Gastrocnemius medialis (tissue), 4 donors: ENCODE measurements at places on chromosomes 4 and X. TPM values are rescaled to one million over a fixed set of nuclear protein-coding genes. Genes with fewer than 3 reads are reported as not detected.

DNA sequence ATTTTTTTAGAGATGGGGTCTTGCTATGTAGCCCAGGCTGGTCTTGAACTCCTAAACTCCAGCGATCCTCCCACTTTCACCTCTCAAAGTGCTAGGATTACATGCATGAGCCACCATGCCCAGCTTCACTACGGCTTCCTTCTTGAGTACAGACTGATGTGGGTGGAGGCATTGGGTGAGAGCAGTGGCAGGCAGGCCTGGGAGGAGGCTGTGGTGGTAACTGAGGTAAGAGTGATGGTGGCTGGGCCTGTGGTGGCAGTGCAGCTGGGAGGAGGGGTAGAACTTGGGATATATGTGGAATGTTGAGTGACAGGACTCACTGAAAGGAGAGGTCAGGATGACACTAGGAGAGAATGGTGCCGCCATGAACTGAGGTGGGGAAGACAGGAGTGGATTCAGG lies 80.9 kb downstream of the MED28 start:
- no peak overlapping the region for H3K27ac ChIP-seq
- no peak overlapping the region for H3K4me3 ChIP-seq
- no peaks in the 10 kb centered on the region for H3K27me3 ChIP-seq
- no peaks in the 10 kb centered on the region for H3K4me1 ChIP-seq

TEC gene
- total RNA-seq, result 1.3 TPM

GRCh38 chrX:135403374-135403773 lies 18.4 kb upstream of the SMIM10L2A start:
- H3K4me3 ChIP-seq, result no peak overlapping the region
- H3K36me3 ChIP-seq, result no peaks in the 10 kb centered on the region
- H3K27ac ChIP-seq, result no peak overlapping the region
- DNase-seq, result no peak
- H3K4me1 ChIP-seq, result no peaks in the 10 kb centered on the region

DNA sequence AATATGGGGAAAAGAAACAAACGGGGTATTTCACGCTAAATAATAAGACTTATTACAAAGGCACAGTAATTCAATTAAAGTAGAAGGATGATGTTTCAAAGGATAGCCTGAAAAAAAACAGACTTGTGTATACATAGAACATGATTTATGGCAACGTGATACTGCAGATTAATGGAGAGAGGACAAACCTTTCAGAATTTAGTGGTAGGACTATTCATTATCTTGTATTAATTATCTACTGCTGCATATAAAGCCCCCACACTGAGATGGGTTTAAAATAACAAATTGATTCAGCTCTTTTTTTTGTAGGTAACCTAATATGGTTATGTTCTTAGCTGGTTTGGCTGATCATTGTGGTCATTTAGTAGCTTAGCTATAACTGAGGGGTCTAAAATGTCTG lies 1269.0 kb downstream of the FSTL5 start:
- H3K4me1 ChIP-seq, result no peaks in the 10 kb centered on the region
- no peak overlapping the region for H3K4me3 ChIP-seq
- no peaks in the 10 kb centered on the region for H3K36me3 ChIP-seq
- no peaks in the 10 kb centered on the region for H3K27me3 ChIP-seq

DNA sequence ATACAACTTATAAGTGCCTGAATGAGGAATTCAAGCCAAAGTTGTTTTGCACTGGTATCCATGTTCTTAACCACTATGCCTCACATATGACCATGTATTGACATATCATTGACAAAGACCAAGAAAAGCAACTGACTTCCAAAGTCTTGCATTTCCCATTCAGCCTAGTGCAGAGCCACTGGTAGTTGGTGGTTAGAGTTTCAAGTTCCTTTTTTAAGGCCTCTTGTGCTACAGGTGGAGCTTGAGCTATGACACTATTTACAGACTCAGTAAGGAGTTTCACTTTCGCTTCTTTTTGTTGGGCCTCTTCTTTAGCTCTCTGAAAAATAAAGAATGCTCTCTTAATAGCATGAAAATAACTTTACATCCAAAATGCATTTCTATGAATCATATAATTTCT lies 763.0 kb downstream of the DMD start:
- no peaks in the 10 kb centered on the region for H3K4me1 ChIP-seq
- no peaks in the 10 kb centered on the region for H3K36me3 ChIP-seq
- DNase-seq, result no peak
- no peak overlapping the region for H3K27ac ChIP-seq
- no peak overlapping the region for H3K4me3 ChIP-seq

MANBA gene
- 10.1 TPM for total RNA-seq

DNA sequence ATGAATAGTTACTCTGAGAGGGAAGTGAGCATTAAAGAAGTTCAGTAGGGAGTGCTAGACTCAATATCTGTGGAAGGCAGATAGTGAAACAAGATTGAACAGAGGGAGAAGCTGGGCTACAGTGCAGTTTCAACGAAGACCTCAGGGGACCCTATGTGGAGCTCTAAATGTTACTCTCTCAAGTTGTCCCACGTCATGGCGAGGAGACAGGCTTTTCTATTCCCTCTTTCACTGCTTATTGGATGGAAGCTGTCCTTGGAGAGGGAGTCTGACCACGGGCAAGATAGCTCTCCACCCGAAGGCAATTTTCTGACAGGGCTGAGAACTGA lies 42.3 kb upstream of the CCSER1 start:
- no peak overlapping the region for H3K4me3 ChIP-seq
- H3K27me3 ChIP-seq, result no peaks in the 10 kb centered on the region
- no peaks in the 10 kb centered on the region for H3K36me3 ChIP-seq
- DNase-seq, result no peak
- H3K4me1 ChIP-seq, result no peaks in the 10 kb centered on the region

- no peaks in the 10 kb centered on the region for H3K27me3 ChIP-seq
- peak; percentile 24 for DNase-seq
- H3K36me3 ChIP-seq, result no peaks in the 10 kb centered on the region
- peaks cover 17% of the 10 kb centered on the region for H3K4me1 ChIP-seq
Measured at GRCh38 chrX:40644821-40645358, 2.5 kb downstream of the CXorf38 start.

ATP2B3 gene
- not detected for total RNA-seq

DNA sequence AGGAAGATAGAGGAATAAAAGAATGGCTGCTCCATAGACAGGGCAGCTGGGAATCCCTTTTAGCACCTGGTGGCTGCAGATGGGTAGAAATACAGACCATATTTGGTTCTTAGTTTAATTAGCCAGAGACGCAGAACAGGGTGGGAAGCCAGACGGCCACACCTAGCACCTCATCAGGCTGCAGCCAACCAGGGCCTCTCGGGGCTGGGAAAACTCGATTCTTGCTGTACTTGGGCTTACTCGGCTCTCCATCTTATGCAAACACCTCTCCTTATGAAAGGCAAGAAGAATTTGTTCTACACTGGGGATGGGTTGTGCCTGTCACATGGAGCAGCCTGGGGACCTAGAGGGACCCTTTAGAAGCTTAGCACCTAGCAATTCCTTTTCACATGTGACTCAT lies 19.7 kb downstream of the IRAK1 start:
- no peak overlapping the region for H3K27ac ChIP-seq
- H3K36me3 ChIP-seq, result no peaks in the 10 kb centered on the region
- no peaks in the 10 kb centered on the region for H3K27me3 ChIP-seq
- no peak for DNase-seq

MORC4 gene
- 7.8 TPM for total RNA-seq

HPSE gene
- total RNA-seq, result 0.05 TPM

GRCh38 chr4:7792616-7793015 lies 147.0 kb downstream of the AFAP1 start:
- no peak overlapping the region for H3K27ac ChIP-seq
- DNase-seq, result no peak
- peaks cover 5% of the 10 kb centered on the region for H3K4me1 ChIP-seq
- no peaks in the 10 kb centered on the region for H3K27me3 ChIP-seq

MAGEB1 gene
- not detected for total RNA-seq

DNA sequence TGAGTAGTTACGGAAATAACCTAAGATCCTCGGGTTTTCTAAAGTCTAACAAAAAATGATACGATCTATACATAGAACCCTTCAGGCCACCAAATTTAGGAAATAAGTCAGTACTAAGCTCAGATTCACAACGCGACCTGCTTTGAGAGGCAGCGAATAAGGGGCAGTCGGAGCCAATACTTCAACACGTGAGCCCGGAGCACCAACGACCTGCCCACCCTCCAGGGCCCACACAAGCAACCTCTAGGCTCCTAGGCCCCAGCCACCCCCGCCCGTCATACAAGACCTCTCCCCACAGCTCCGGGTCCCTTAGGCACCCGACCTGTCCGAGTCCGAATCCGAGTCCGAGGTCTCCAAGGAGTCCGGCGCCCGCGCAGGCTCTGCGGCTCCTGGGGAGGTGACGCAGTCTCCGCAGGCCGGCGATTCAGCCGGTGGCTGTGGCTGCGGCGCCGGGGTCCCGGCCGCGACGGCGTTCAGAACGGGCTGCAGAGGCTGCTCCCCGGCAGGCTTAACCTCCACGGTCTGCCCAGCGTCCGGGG lies 580 bp downstream of the NAF1 start:
- DNase-seq, result peak; percentile 20
- H3K27me3 ChIP-seq, result no peaks in the 10 kb centered on the region
- peak overlapping the region; percentile 99 for H3K4me3 ChIP-seq
- peak overlapping the region; percentile 91 for H3K27ac ChIP-seq
- H3K4me1 ChIP-seq, result peaks cover 29% of the 10 kb centered on the region

- H3K36me3 ChIP-seq, result no peaks in the 10 kb centered on the region
- peaks cover 74% of the 10 kb centered on the region for H3K4me1 ChIP-seq
- H3K27me3 ChIP-seq, result no peaks in the 10 kb centered on the region
- H3K4me3 ChIP-seq, result peak overlapping the region; percentile 87
Measured at GRCh38 chr4:6986072-6986780, 56.9 kb upstream of the TADA2B start.

GAK gene
- total RNA-seq, result 48.3 TPM

DNA sequence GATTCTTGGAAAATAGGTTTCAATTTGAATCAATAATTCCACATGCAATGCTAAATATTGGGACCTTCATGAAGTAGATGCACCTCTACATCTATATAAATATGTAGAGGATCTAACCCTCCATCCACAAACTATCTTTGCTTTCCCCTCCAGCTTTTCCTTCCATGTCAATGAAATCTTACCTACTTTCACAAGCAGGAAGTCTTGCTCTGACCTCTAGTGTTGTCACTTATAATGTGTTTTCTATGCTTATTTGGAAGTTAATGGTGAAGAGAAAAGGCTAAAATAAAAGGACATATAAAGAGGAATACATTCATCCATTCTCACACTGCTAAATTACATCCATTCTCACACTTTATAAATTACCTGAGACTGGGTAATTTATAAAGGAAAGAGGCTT lies 472.7 kb upstream of the DIAPH2 start:
- no peak for DNase-seq
- no peaks in the 10 kb centered on the region for H3K27me3 ChIP-seq
- H3K4me3 ChIP-seq, result no peak overlapping the region

S100P gene
- 1.2 TPM for total RNA-seq

DNA sequence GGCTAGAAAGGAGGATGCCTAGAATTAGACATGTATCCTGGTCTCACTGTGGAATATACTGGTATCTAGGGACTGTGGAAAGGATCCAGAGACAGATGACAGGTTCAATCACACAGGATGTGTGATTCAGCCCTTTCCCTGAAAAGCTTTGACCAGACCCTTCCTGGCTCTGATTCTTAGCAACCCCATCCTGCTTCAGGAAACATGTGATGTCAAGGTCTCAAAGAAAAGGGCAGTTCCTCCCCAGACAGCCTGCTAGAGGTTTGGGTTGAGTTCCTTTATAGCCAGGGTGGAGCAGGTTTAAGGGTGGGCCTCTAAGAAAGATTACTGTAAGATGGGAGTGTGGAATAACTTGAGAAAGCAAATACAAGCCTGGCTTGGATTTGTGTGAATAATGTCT lies 3.0 kb downstream of the BMP15 start:
- DNase-seq, result no peak
- no peak overlapping the region for H3K27ac ChIP-seq
- no peaks in the 10 kb centered on the region for H3K27me3 ChIP-seq
- no peaks in the 10 kb centered on the region for H3K36me3 ChIP-seq

- no peaks in the 10 kb centered on the region for H3K4me1 ChIP-seq
- peaks cover 5% of the 10 kb centered on the region for H3K27me3 ChIP-seq
- no peak overlapping the region for H3K27ac ChIP-seq
- DNase-seq, result no peak
- no peaks in the 10 kb centered on the region for H3K36me3 ChIP-seq
- H3K4me3 ChIP-seq, result no peak overlapping the region
Measured at GRCh38 chrX:45348296-45348695, 147.6 kb upstream of the DIPK2B start.

GRCh38 chr4:37890801-37891259 lies at the start of gene TBC1D1:
Gene TBC1D1, plus strand, starts transcription at chr4:37891084. Its CDS starts 11,012 bp downstream, at chr4:37902096.
- H3K36me3 ChIP-seq, result no peaks in the 10 kb centered on the region
- peak; percentile 80 for DNase-seq
- peak within 1 kb of the TSS; percentile 86 for H3K4me3 ChIP-seq

USP46 gene
- 13.2 TPM for total RNA-seq

- H3K36me3 ChIP-seq, result no peaks in the 10 kb centered on the region
- H3K4me1 ChIP-seq, result no peaks in the 10 kb centered on the region
- no peak overlapping the region for H3K4me3 ChIP-seq
Measured at GRCh38 chr4:81528200-81528599, 56.5 kb upstream of the RASGEF1B start.

- H3K27me3 ChIP-seq, result no peaks in the 10 kb centered on the region
- no peaks in the 10 kb centered on the region for H3K36me3 ChIP-seq
- H3K4me1 ChIP-seq, result no peaks in the 10 kb centered on the region
Measured at GRCh38 chr4:61335241-61335763, 135.2 kb downstream of the ADGRL3 start.

DNA sequence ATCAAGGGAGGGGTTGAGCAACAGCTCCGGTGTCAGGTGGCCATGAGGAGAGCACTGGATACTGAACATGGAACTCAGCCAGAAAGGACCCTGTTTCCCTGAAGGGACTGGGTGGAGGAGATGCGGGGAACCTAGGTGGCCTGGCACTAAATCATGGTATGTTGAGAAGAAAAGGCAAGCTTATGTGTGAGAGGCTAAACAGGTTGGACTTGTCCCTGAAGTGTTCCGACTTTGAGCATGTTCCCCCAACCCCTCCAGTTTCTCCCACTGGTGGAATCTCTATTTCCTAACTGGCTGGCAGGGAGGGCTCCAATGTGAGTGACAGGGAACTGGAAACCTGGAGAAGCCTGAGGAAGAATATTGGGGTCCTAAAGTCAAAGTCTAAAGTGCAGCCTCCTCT lies 69.5 kb downstream of the PLAC1 start:
- no peaks in the 10 kb centered on the region for H3K27me3 ChIP-seq
- H3K4me3 ChIP-seq, result no peak overlapping the region
- H3K4me1 ChIP-seq, result no peaks in the 10 kb centered on the region
- DNase-seq, result no peak
- no peaks in the 10 kb centered on the region for H3K36me3 ChIP-seq
- no peak overlapping the region for H3K27ac ChIP-seq
